ENCODE measurements at places on chromosomes 11 and 22.

DNA sequence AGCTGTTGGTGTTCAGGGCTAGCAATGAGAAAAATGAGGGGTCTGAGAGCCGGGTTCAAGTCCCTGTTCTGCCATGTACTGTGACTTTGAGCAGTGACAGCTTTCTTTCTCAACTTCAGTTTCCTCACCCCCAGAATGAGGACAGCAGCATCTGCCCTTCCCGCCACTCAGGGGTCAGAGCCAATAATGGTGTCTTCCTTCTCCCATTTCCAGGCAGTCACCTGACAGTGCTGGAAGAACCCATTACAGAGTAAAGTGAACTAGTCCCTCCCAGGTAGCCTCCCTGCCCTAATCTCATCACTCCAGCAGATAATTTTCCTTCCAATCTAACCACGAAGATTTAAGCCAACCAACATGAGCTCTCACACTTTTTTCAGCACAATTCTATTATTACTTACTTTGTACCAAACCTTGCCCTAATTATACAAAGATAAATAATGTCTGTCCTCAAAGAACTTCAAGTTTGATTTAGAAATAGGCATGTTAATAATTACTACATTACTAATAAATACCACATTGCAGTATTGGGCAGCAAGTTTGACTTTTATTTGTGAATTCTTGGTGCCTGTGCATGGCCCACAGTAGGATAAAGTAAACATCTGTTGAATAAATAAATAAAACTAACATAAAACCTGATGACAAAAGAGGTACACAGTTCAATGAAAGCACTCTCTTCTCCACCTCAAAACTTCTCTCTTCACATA is 61.0 kb downstream of the SERGEF start:
- DNase-seq: no peak

DNA sequence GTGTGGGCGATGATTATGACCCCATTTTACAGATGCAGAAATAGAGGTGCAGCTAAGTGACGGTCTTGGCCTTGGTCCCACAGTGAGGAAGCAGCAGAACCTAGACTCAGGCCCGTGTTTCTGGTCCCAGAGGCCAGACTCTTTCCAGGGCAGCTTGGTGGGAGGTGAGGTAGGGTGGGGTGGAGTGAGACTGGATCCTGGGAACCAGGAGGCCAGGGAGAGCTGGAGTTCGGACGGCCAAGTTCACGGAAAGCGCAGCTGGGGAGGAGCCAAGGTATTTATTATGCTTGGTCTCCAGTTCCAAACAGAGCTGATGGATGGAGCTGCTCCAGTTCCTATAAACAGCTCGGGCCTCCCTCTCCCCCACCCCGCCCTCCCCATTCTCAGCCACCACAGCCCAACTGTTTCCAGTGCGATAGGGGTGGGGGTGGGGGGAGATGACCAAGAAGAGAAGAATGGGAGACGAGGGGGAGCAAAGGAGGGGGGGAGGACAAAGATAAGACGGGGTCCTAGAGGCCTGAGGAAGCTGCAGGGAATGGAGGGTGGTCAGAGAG is 16.2 kb downstream of the LRRC32 start:
- no peak for DNase-seq

- no peak for DNase-seq
Measured at GRCh38 chr22:49517211-49517610, 310.5 kb downstream of the BRD1 start.

DNA sequence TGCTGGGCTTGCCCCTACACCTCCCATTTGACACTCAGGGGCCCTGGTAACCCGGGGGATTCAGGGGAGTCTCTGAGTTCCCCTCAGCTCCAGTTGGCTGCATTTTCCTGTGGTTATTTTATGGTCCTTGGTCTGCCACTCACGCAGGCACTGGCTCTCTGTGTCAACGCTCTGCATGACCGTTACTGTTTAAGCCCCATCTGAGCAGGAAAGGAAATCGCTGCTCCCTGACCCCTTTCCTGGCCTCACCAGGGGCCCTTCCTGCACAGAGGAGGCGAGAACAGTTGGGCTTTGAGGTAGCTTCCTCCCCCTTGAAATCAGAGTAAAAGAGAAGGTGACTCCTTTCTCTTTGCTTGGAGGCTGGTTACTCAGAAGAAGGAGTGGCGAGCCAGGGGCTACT is 2.4 kb downstream of the C1QTNF4 start:
- DNase-seq: no peak

GRCh38 chr11:47848700-47849155 is 578 bp upstream of the NUP160 start:
- DNase-seq: no peak

- DNase-seq: no peak
Measured at GRCh38 chr11:12725055-12725862, 51.0 kb downstream of the TEAD1 start.

DNA sequence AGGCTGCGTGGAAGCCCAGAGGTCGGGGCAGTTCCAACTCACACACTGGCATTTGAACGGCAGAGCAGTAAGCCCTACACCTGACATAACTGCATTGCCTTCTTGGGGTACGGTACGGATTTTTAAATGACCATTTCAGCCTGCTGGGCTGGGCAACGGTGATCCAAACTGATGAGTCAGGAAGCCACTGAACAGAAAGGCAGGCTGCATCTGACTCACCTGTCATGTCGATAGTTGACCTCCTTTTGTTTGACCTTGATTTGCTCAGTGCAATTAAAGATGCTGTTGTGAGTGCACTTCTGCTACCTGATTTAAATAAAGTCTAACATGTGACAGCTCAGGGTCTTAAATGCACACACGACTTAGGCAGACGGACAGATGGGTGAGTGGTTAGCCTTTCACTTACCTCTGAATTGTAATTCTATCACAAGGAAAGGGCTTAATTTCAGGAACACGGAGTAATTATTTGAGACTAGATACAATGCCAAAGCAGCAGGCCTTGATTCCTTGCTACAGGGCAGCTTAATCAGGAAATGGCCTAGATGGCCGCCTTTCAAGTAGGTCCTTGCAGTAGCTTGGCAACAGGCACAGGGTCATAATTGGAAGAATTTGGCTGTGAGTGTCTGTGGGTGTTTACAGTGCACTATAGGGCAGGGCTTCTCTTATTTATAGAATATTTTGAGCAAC is 52.2 kb downstream of the BMAL1 start:
- DNase-seq: peak; percentile 78

DNA sequence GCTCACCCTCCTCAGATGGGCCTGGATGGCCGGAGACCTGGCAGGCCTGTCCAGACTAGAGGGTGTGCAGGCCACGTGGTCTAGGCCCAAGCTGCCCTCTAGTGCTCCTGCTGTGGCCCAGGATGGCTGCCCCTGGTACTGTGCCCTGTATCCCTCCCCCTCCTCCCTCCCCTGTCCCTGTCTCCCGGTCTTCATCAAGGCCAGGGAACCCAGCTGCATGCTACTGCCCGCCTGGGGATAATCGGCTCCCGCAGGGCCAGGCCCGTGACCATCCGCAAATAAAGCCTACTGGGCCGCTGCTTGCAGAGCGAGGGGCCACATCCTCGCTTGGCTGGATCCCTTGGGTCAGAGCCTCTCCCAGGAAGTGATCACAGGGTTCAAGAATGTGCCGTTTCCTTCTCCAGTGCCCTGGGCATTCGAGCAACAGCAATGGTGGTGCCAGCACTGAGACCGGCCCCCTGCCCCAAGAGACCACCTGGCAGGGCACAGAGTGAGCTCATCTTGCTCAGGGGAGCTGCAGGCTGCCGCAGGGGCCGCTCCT is 51.1 kb downstream of the WNT7B start:
- DNase-seq: no peak

DNA sequence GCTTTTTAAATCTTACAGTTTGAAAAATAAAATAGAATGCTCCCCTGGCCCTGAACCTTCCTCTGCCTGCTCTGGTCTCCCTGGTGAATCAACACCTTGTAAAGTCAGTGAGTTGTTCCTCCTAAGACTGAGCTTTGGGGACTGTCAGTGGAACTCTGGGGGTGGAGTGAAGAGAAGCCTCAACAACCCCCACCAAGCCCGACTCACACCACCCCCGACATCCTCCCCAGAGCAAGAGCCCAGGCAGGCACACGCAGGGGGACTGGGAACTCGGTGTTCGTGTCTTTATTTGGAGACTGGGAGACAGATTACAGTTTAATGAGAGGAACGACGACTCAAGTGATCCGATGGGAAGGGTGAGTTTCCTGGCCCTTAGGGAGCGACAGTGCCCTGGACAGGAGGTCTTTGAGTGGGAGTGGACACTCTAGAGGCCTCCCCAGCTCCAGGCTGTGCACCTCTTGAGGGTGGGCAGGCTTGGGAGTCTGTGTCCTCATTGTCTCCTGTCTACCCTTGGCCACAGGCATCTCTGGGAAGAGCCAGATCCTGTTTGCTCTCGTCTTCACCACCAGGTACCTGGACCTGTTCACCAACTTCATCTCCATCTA is 6.2 kb downstream of the KDELR3 start:
- no peak for DNase-seq

DNA sequence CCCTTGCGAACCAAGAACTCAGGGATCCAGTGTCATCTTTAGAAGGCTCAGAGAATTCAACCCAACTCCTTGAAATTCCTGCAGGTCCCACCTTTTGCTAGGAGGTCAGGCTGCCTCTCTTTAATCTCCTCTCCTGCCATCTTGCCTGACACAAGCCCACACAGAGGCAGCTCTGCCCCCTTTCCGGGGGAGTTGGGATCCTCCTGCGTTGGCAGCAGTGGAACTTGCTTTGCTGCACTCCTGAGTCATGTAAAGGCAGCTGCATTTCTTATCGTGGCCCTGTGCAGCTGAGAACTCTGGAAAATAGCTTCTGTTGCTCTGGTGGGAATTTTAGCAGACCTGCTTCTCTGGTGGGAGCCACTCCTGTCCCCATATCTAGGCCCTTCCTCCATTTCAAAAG is 142.3 kb upstream of the TBCEL start:
- no peak for DNase-seq

DNA sequence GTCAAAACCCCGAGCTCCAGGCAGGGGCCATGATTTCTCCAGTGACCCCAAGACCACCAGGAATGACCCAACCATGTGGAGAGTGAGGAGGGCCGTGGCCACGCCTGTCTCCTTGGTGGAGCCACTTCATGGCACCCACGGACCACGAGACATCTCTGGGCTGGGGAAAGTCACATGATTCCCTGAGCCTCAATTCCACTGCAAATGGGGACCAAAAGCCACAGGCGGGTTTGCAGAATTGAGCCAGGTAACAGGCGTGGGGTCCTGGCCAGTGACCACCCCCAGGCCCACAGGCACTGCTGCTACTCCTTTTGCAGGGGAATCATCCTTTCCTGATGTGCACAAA is 178.9 kb downstream of the CTTN start:
- no peak for DNase-seq

Measured in COR-L47 (cell line).